AG09319 (cell line): ENCODE measurements at places on chromosomes 13 and 19.

DNA sequence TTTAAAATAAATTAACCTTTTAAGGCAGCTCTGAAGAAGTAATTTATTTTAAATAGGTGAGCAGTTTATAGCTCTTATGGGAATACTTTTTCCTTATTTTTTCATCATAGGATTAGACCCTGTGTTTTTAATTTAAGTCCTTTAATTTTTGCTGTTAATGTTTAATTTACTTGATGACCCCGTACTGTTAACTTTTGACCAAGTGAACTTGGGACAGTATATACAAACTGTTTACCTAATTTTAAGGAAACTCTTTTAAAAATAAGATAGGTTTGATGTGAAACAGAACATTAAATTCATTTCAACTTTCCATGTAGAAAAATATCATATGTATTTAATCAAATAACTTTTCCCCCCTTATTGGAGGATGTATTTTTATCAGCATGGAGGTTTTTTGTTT is 74.4 kb downstream of the KCNRG start:
- DNase-seq, result no peak

DNA sequence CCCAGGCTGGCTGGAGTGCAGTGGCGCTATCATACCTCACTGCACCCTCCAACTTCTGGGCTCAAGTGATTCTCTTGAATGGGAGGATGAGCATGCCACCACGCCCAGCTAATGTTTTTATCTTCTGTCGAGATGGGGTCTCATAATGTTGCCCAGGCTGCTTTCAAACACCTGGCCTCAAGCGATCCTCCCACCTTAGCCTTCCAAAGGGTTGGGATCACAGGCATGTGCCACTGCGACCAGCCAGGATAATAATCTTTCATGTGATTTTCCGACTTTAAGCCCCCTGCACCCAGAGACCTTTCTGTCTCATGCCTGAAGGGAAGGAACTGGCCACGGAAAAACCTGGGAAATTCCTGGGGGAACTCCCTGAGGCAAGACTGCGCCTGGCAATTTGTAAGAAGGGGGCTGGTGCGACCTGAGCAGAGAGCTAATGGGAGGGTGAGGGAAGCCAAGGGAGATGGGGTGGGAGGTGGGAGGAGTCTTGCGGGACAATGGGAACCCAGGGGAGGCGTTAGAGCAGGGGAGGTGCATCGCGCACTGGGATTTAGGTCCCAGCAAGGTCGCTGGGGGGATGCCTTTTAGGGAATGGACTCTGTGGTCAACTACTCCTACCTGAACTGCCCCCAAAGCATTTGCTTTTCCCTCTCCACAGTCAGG is 1.2 kb upstream of the CCDC124 start:
- no peak for DNase-seq

- no peak for DNase-seq
These were observed 25.9 kb upstream of the OR10H2 start for GRCh38 chr19:15701757-15702533.

- DNase-seq, result no peak
These were observed 396 bp downstream of the F7 start for GRCh38 chr13:113105921-113106452.

DNA sequence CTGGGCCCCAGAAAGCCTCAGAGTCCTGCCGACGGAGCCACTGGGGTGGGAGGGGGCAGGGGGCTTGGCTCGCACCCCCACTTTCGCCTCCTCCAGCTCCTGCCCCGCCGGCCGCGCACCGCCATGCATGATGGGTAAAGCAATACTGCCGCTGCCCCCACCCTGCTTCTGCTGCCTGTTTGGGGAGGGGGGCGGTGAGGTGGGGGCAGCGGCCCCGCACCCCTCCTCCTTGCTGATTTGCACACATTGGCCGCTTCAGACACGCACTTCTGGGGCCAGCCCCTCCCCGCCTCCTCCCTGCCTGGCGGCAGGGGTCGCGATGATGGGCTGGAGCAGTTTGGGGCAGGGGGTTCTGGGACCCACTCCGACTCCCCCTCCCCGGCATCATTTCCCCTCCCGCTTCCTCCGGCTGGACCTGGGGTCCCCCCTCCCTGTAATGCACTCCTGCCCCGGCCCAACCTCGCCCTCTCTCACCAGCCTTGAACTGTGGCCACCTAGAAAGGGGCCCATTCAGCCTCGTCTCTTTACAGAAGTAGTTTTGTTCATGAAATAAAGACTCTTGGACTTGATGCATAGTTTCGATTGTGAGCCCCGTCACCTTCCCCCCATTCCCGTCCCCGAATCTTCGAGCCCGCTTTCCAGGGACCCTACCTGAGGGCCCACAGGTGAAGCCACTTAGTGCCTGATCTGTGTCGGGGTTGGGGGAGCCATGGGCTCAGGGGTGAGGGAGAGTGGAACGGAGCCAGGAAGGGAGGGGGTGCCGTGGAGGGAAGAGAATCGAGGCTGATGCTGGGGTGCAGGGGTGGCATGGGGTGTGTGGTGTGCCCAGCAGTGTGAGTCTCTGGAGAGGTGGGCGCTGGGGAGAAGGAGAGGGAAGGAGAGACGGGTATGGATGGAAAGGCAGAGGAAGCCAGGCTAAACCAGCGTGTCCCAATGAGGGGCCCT is 1.4 kb upstream of the HPN start:
- no peak for DNase-seq

GRCh38 chr13:95676762-95677563 is at the start of gene DNAJC3:
DNAJC3 (plus strand) TSS chr13:95677139; CDS start chr13:95677256, 117 bp downstream.
- DNase-seq, result peak; percentile 95

GRCh38 chr13:39263033-39263432 is 224.8 kb downstream of the NHLRC3 start:
- DNase-seq, result no peak

GRCh38 chr13:114010401-114011101 is 36.7 kb upstream of the C13orf46 start:
- no peak for DNase-seq

GRCh38 chr13:113915012-113915763 is 51.3 kb upstream of the GAS6 start:
- no peak for DNase-seq

- no peak for DNase-seq
These were observed 69.5 kb downstream of the ZNF723 start for GRCh38 chr19:22901431-22902130.

DNA sequence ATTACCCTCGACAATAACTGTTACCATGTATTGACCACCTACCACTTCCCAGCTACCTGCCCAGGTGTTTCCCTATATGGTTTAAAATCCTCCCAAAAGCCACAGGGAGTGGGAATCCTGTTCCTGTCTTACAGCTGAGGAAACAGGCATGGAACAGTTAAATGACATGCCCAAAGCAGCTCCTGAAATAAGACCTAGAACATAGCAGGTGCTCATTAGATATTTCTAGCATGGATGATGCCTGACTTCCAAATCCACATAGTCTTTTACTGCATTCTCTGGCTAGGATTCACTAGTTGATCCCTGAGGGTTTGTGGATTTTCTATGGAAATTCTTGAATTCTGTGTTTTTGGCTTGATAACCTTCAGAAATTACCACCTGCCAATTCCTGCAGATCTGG is 13.0 kb downstream of the KCNN4 start:
- DNase-seq, result no peak

DNA sequence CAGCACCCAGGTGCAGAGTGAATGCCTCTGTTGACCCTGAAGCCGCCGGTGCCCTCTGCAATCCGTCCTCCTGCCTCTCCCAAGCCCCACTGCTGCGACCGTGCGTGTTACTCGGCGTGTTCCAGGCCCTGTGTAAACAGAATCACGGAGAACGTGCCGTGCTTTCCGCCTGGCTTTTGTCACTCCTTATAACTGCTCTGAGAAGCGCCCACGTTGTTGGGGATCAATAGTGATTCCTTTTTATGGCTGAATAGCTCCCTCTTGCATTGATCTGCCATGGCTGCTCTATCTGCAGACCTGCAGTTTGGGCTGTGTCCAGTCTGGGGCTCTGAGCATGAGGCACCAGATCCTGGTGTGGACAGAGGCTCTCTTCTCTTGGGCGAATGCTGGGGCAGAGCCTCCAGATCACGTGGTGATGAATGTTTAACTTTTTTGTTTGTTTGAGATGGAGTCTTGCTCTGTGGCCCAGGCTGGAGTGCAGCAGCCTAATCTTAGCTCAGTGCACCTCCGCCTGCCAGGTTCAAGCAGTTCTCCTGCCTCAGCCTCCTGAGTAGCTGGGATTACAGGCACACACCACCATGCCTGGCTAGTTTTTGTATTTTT is 15.8 kb downstream of the ADPRHL1 start:
- no peak for DNase-seq

- DNase-seq, result no peak
These were observed 16.9 kb downstream of the ERCC5 start for GRCh38 chr13:102862624-102863210.

- DNase-seq, result no peak
These were observed 550.5 kb downstream of the IRS2 start for GRCh38 chr13:109235901-109236300.

GRCh38 chr13:20525144-20525600 is 485 bp downstream of the CRYL1 start:
- no peak for DNase-seq

DNA sequence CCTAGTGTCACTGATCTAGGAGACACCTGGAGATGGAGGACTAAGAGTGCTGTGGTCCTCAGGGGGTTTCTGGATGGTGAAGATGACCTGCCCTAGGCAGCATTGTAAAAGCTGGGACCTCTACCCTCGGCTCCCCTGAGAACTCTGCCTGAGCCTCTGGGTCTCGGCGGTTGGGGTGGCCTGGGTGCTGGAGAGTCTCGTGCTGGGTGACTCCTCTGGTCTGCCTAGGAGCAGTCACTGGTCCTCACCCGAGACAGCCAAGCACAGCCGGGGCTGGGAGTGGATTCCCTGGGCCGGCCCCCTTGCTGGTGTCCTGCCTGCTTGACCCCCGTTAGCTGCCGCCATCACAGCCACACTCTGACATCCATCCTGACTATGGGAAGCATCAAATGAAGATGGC is 6.7 kb downstream of the KCTD15 start:
- DNase-seq, result no peak

DNA sequence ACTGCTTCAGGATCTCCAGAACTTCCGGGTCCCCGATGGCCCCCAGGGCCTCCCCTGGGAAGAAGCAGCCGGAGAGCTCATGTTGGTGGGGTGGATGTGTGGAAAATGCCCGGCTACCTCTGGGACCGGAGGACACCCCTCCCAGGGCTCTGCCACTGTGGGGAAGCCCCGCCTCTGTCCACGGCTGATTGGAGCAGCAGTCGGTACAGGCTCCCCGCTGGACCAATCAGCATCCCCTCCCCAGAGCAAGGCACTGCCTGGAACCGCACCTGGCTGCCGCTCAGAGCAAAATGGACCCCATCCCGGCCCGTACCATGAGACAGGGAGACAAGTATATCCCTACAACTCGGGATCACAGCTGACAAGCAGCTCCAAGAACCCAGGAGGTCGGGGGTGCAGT is 6.4 kb downstream of the DOHH start:
- no peak for DNase-seq

GRCh38 chr13:98490195-98490836 is 86.6 kb downstream of the STK24 start:
- DNase-seq, result no peak

DNA sequence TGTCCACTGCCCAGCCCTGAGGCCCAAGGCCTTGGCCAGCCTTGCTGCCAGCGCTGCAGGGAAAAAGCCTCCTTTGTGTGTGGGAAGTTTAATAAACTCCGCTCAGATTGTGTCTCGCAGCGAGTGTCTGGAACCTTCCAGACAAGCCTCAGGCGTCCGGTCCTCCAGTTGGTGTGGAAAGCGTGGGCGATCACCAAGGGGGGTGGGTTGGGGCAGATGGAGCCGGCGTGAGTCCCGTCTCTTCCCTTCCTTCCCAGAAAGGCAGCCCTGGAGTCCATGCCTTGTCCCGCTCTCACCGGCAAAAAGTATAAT is 4.6 kb downstream of the STK11 start:
- no peak for DNase-seq

GRCh38 chr19:31387717-31388301 is 38.6 kb upstream of the TSHZ3 start:
- DNase-seq, result no peak

GRCh38 chr13:19590423-19590822 is 29.1 kb upstream of the TPTE2 start:
- DNase-seq, result no peak

GRCh38 chr19:49140951-49141350 is 14.2 kb downstream of the HRC start:
- no peak for DNase-seq

DNA sequence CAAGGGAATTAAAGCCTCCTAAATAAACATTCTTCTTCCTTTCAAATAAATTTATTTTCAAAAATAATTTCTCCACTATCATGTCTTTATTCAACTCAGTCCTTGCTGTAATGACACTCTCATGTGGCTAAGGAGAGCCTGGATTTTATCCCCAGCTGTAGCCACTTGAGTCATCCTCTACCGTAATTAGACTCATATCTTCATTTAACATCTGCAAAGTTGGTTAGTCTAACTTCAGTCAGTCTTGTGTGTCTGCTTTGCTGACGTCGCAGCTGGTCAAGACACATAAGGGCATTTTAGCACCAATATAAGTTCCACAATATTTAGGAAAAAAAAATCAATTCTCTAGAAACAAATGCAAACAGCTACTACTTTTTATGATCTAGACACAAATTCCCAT is 776.4 kb upstream of the ATXN8OS start:
- no peak for DNase-seq

GRCh38 chr19:40954573-40954972 is 36.5 kb upstream of the CYP2B6 start:
- DNase-seq, result no peak

GRCh38 chr19:48442116-48443035 is 3.4 kb upstream of the GRWD1 start:
- DNase-seq, result no peak

DNA sequence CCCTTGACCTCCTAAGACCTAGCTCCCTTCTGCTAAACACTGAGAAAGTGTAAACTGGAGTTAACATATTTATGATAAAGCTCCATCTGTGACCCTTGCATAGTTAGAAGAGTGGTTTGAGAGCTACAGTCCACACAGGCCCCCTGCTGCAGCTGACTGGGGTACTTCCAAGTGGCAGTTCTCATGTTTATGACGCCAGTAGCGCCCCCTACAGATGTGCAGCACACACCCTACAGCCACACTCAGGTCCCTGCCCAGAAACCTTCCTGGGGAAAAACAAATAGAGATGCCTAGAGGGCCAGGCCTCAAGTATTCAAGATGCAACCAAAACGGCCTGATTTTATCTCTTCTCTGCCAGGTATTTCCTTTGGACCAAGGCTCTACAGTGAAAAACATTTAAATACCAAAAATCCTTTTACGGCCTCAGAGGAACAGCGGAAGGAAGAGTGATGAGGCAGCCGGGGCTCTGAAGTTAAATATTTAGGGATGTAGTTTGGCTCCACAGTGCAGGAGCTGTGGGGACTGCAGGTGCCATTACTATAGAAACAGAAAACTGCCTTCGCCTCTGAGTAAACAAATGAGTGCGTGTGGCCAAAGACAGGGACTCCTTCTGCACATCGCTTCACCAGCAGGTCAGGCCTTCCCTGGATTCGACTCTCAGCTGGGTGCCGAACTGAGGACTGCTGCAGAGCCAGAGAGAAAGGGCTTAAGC is 553.1 kb downstream of the EFNB2 start:
- no peak for DNase-seq

DNA sequence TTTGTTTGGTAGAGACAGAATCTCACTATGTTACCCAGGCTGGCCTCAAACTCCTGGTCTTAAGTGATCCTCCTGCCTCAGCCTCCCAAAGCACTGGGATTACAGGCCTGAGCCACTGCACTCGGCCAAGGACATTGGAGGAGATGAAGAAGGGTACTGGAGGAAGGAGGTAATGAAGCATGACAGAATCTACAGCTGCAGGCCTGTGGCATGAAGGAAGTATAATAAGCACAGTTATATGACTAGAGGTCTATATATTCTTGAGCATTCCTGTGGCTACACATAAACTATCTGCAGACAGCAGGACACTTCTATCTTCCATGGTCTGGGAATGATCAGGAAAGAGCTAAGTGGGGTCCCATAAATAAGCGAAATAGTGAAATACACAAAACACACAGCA is 18.2 kb downstream of the ZNF565 start:
- DNase-seq, result no peak
